ENCODE measurements at places on chromosomes 5 and 9.
A peak's percentile ranks its signal among the peaks of the same experiment; 100 is the strongest.

DNA sequence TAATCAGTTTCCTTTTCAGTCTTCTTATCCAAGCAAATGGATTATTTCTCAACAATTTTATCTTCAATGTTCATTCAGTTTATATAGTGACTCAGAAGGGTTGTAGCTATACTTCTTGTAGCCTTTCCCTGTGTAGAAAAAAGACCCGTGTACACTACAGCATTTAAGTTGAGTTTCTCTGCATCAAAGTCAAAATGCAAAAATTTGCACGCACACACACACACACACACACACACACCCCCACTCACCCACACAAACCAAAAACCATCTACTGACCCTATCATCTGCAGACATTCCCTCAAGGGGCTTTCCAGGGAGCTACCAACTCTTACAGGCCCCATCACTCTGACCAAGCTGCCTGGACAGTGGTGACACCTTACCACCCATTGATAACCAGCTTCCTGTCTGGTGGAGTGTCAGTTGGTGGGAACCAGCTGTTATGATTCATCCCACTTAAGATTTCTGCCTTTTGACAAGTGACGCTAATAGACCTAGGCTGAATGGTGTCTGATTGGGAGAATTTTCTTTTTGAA is 12.2 kb upstream of the ELL2 start:
- no peak for DNase-seq

- no peak for DNase-seq
Observed at GRCh38 chr5:114726131-114726530, 364.3 kb downstream of the KCNN2 start.

DNA sequence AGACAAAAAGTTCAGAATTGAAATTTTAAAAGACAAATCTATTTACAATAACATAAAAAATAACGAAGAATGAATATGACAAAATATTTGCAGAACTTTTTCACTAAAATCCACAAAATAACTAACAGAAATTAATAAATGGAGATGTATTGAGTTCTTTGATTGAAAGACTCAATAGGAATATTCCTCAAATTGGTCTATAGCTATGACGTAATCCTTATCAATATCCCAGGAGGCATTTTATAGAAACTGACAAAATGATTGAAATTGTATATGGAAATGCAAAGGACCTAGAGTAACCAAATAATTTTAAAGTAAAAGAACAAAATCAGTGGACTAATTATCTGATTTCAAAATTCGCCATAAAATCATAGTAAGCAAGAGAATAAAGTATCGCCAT is 328.7 kb downstream of the MED10 start:
- no peak for DNase-seq

DNA sequence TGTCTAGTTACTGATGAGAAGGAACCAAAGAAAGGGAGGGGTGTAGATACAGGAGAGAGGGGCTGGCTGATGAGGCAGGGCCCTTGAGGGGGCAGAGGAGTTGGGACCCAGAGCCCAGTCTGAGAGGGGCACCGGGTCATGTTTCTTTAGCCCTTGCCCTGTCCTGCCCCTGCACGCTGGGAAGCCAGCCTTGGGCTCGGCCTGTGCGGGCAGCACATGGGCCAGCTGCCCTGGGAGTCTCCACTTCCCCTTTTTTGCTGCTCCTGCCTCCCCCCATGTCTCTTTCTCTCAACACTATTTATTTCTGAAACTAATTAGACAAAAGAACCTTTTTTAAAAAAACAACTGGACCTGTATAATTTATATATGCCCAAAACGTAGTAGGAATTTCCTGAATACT is 20.5 kb downstream of the MVB12B start:
- DNase-seq = no peak

DNA sequence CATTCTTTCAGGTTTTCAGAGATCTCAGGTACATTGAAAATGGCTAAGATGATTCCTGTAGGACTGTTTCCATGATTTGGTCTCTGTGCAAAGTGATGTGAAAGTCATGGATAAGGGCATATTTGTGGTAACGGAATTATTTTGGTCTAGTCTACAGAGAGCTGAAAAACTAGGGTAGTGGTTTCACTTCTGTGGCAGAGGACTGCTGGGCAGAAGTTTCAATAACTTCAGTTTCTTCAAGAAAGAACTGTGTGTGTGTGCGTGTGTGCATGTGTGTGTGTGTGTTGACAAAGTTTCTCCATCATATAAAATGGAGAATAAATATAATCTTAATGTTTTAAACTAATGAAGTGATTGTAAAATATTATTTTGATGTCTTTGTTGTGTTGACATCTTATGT is 4.3 kb downstream of the CNOT8 start:
- no peak for DNase-seq

- DNase-seq = no peak
Observed at GRCh38 chr5:160462167-160462566, 40.5 kb downstream of the PTTG1 start.

DNA sequence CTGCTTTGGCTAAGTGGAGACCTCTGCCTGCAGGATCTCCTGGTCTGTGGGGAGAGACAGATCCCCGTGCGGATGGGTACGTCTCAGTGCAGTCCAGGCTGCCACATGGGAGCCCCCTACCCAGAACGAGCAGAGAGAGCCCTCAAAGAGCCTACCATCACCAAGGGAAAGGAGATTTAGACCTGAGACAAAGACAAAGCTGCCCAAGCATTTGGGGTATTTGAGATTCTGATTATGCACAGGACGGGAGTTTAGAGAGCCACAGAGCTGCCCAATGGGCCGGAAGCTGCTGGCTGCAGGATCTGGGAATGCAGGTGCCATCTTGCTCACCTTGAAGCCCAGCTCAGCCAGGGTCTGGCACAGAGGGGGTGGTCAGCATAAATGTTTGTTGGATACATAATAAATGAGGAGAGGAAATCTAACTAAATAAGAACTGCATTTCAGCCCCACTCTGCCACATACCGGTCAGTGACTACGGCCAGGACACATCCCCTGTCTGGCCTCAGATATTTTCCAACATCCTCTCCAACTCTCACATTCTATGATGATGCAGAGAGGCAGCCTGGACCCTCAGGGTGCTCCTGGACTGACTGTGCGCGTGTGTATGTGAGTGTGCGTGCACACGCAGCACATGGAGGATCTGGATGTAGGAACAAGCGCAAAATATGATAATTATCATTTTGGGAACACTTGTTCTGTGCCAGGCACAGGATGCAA is 157.8 kb downstream of the FGF18 start:
- DNase-seq = no peak

GRCh38 chr9:105053209-105053652 is 125.3 kb upstream of the ABCA1 start:
- DNase-seq = no peak

- no peak for DNase-seq
Observed at GRCh38 chr9:78502566-78502965, 205.6 kb downstream of the PSAT1 start.

GRCh38 chr9:103364753-103365152 is 369.6 kb downstream of the CYLC2 start:
- DNase-seq = no peak

DNA sequence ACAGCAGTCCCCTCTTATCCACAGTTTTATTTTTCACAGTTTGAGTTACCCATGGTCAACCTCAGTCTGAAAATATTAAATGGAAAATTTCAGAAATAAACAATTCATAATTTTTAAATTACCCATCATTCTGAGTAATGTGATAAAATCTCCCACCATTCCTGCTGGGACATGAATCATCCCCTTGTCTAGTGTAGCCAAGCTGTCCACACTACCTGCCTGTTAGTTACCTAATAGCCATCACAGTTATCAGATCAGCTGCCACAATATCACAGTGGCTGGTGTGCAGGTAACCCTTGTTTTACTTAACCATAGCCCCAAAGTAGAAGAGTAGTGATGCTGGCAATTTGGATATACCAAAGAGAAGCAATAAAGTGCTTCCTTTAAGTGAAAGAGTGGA is 10.7 kb downstream of the PLGRKT start:
- no peak for DNase-seq

DNA sequence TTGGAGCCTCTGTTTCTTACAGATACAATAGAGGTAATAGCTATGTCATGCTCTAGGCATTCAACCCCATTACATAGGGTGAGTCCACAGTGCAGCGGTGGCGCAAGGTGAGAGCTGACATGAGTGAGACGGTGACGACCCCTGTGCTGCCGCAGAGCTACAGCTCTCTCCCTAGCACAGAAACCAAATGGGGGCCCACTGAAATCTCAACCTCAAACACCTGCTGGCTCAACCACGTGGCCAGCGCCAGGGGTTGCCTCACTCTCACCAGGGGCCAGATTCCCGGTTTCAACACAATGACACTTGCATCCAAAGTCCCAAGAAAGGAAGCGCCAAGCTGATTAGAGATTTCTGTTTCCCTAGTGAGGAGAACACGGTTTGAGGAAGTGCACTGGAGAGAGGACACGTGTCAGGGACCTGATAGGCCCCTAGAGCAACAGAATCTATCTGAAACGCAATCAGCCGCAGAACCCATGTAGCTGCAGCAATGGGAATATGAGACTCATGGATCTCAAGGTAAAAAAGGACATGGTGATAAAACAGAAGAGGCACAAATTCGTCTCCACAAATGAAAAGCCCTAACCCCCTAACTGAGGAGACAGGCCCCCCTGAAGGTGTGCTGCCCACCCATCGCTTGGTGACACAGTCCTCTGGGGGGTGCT is 114.3 kb downstream of the CRB2 start:
- DNase-seq = no peak

GRCh38 chr9:70195456-70195855 is 63.3 kb upstream of the SMC5 start:
- DNase-seq = no peak

GRCh38 chr9:28999806-29000205 is 1426.5 kb upstream of the C9orf72 start:
- DNase-seq = no peak

DNA sequence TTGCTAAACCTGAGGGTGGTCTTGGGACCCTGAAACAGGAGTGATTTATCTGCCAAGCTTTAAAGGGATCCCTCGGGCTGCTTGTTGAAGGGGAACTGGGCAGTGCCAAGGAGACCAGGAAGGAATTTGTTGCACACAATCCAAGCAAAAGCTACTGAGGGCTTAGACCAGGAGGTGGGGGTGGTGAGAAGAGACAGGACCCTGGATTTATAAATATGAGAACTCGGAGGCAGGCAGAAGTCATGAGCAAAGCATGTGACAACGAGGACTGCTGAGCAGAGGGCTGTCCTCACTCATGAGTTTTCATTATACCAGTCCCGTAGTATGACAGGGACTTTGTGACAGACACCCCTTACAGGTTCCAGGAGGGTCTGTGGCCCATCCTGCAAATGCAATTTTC is 237.3 kb downstream of the DRD1 start:
- no peak for DNase-seq

GRCh38 chr9:70578720-70579119 is 164.3 kb upstream of the KLF9 start:
- DNase-seq = no peak

DNA sequence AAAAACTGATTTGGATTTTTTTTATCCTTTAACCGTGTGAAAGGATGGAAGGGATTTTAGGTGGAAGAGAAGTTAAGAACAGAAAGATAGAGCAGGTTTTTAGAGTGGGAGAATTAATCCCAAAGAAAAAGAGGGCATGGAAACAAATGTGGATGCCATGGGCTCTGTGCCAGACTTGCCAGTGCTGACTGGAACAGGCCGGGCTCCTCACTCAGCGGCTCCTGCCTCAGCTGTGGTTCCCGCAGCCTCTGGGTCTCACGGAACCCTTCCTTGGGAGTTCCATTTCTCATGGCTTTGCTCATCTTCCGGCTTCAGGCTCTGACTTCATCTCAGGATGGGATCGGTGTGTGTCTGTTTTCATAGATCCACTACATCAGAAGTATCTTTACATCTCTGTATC is 30.4 kb upstream of the SLC2A8 start:
- no peak for DNase-seq

DNA sequence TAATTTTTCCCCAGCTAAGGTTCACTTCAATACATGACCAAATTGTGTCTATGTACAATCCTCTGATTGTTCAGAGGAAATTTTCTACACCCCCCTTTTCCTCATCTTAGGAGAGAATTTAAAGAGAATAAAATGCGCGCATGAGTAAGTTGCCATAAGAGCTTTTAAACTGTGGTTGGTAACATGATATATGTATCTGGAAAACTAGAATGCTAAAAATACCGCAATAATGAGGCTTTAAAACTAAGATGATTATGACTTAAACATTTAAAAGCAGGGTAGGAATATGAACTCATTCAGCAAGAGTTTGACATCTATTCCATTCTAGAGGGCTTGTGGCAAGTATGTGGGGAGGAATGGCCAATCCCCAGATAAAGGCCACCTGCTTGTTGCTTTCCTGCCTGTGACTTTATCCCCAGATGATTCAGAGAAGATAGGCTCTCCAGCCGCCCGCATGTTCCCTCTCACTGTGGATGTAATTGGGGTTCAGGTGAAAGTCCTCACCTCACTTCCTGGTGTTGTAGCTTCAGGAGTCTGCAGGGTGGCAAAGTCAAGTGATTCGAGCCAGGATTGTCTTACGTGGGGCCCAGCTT is 26.5 kb upstream of the BASP1 start:
- DNase-seq = no peak

- no peak for DNase-seq
Observed at GRCh38 chr5:95262933-95263660, 21.8 kb downstream of the MCTP1 start.

DNA sequence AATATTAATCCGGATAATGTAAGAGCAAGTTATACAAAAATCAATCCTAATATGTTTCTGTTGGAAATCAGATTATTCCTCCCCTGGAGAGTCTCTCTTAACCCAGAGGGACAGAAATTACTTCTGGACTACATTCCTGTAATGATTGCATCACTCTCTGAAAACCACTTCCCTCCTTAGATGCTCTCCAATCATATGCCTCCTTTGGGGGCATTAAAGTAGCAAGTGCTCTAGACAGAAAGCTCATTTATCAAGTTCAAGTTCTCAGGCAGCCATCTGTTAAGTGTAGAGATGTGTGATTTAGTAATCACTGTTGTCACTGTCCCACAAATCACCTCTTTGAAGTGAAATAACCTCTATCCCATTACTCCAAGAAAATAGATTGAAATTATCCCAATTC is 247.1 kb downstream of the SLCO4C1 start:
- DNase-seq = no peak

DNA sequence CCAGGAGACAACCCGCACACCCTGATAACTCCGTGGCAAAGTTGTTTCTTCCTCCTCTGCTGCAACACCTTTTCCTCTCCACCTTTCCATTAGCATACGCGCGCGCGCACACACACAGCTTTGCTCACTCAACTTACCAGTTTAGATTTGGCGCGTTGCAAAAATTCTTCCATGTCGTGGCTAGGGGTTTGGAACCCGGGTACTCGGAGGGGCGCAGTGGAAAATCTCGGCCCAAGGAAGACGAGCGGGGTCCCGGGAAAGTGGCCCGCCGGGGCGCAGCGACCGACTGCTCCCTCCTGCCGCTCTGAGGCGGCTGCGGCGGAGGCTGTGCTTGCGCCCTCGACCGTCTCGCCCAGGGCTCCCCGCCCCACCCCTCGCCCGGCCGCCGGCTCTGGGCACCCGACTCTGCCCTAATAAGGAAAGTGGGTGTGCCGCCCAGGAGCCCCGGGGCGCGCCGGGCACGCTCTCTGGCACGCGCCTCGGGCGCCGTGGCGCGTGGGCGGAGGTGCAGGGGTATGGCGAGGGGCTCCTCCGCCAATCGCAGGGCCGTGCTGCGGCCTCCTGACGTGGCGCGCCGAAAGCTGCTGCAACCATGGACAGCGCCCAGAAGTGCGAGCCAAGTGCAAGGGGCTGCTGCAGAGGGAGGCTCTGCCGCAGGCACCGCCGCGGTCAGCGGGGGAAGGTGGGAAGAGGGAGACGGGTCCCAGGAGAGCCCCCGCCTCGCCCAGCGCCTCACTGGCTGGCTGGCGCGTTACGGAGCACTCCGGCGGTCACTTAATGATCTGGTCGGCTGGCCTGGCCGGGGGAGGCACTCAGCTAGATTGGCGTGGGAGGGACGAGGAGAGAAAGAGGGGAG is at the start of gene PRUNE2:
PRUNE2 (minus strand) TSS at position 324 of the 856 bp plus-strand sequence; CDS start at position 173, 151 bp downstream.
- peak; percentile 17 for DNase-seq

- no peak for DNase-seq
Observed at GRCh38 chr5:53023969-53024368, 34.8 kb downstream of the ITGA2 start.
